ENCODE measurements at places on chromosomes 7 and 10.

GRCh38 chr7:401495-401894 is 111.5 kb downstream of the FOXL3 start:
- DNase-seq = no peak

DNA sequence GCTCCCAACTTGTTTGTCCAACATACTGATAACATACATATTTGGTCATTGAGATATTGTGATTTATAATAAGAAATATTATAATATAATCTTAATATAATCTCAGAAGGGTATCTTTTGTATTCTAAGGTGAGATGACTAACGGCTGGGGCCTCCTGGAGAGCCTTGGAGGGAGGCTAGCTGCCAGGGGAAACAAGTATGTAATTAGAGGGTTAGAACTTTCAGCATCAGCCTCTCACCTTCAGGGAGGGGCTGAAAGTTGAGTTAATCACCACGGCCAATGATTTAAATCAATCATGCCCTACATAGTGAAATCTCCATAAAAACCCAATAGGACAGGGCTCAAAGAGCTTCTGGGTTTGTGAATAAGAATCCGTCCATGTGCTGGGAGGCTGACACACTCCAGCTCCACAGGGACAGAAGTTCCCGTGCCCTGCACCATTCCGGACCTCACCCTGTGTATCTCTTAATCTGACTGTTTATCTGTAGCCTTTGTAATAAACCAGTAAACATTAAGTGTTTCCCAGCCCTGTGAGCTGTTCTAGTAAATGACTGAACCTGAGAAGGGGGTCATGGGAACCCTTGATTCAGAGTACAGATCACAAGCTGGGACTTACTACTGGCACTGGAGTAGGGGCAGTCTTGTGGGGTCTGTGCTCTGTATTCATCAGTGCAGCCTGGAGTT is 86.3 kb upstream of the STEAP1B start:
- DNase-seq = no peak

GRCh38 chr10:3391657-3392056 is 219.1 kb upstream of the PITRM1 start:
- DNase-seq = no peak

- no peak for DNase-seq
These were observed 310.4 kb upstream of the IMMP2L start for GRCh38 chr7:111872450-111873325.

- DNase-seq = peak; percentile 28
These were observed 185.6 kb downstream of the ANK3 start for GRCh38 chr10:60203993-60204618.

DNA sequence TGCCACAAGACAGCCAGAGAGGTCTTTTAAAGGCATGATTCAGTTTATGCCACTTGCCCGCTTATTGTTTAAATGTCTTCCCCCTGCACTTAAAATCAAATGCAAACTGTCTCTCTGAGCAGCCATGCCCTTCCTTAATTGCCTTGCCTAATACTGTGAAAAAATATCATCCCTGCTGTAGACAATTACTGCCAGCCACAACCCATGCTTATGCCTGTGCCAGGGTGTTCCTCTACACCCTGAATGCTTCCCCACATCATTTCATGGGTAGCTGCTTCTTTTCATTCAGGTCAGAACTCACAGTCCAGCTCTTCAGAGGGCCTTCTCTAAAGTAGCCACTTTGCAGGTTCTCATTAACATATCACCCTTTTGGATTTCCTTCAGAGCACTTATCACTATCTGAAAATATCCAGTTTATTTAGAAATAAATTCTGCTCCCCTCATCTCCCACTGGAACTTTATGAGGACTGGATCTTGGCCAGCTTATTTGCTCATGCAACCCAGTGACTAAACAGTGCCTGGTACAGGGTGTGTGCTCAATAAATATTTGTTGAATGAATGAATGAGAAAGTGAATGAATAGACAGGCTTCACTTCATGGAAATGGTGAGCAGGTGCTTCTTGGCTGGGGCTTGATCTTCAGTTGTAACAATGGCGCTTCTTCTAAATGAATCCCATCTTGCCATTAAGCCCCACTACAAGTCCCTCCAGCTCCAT is 162.4 kb upstream of the MDFIC start:
- DNase-seq = no peak
